ENCODE measurements at places on chromosomes 13 and 19. TPM values are rescaled to one million over a fixed set of nuclear protein-coding genes. Genes with fewer than 3 reads are reported as not detected.

Gene GRK1
- not detected for total RNA-seq

Gene MBD3L3
- not detected for total RNA-seq

Gene TIMM29
- total RNA-seq = 18.3 TPM

Gene FCHO1
- 0.10 TPM for total RNA-seq

Gene IQCN
- total RNA-seq = 0.26 TPM

Gene CABP5
- total RNA-seq = not detected

Gene VMAC
- 6.6 TPM for total RNA-seq

Gene ZNF850
- total RNA-seq = 1.2 TPM

Gene SPACA4
- total RNA-seq = not detected

Gene GRAMD1A
- 48.1 TPM for total RNA-seq

Gene FOXA3
- total RNA-seq = not detected

Gene VSTM2B
- total RNA-seq = not detected

Gene GPR183
- not detected for total RNA-seq

Gene TMIGD2
- not detected for total RNA-seq

Gene PPFIA3
- total RNA-seq = 6.7 TPM

Gene MTUS2
- total RNA-seq = not detected

Gene TMPRSS9
- not detected for total RNA-seq

Gene CRX
- total RNA-seq = not detected

Data from MCF 10A (cell line).